Stimulated activated CD8-positive, alpha-beta memory T cell treated with anti-CD3 and anti-CD28 coated beads, Interleukin-4, amount 100 ng/mL, for 4 hours (primary cell): ENCODE measurements at places on chromosomes 13 and 19.

- DNase-seq, result no peak
Observed at GRCh38 chr19:19602136-19602712, 16.3 kb downstream of the PBX4 start.

DNA sequence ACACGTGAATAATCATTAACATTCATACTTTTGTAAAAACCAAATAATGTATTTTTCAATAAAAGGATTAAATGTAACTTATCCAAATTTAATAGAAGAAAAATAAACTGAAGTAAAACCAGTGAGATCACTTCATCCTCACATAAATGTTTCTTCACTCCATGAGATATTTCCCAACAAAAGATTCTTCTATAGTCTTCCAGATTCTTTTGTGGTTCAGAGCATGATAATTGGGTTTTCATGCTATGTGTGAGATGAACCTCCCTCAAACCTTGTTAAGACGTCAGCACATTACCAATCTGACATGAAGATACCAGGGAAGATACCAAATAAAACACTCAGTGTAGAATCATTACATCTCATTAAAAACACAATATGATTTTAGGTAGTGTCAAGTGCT is 62.9 kb upstream of the OXGR1 start:
- no peak for DNase-seq

GRCh38 chr19:31863122-31863521 is 482.3 kb upstream of the ZNF507 start:
- DNase-seq, result no peak

GRCh38 chr19:805600-806550 is 8.6 kb downstream of the PTBP1 start:
- no peak for DNase-seq

GRCh38 chr19:51430221-51430620 is 12.8 kb upstream of the SIGLEC10 start:
- DNase-seq, result no peak

DNA sequence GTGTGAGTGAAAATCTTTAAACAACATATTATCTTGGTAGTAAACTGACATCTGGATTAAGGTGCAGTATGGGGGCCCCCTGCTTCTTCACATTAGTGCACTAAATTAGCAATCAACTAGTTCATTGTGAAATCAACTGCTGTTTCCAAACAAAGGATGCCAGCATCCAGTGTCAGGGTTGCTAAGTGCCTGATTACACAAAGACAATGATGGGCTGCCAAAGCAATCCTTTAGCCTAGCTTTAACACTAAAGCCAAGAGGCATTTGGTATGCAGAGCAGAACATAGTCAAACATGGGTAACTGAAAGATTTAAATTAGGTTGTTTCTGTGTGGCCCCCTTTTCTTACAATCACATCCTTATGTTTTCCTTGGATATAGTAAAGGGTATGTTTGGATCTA is 543.1 kb upstream of the SLITRK5 start:
- DNase-seq, result no peak

- DNase-seq, result no peak
Observed at GRCh38 chr13:29902632-29903305, 52.4 kb upstream of the UBL3 start.

- DNase-seq, result no peak
Observed at GRCh38 chr13:69450245-69450644, 657.4 kb upstream of the ATXN8OS start.

- no peak for DNase-seq
Observed at GRCh38 chr13:38960175-38960574, 30.5 kb downstream of the STOML3 start.

- DNase-seq, result no peak
Observed at GRCh38 chr13:102443249-102443648, 41.4 kb upstream of the FGF14 start.

DNA sequence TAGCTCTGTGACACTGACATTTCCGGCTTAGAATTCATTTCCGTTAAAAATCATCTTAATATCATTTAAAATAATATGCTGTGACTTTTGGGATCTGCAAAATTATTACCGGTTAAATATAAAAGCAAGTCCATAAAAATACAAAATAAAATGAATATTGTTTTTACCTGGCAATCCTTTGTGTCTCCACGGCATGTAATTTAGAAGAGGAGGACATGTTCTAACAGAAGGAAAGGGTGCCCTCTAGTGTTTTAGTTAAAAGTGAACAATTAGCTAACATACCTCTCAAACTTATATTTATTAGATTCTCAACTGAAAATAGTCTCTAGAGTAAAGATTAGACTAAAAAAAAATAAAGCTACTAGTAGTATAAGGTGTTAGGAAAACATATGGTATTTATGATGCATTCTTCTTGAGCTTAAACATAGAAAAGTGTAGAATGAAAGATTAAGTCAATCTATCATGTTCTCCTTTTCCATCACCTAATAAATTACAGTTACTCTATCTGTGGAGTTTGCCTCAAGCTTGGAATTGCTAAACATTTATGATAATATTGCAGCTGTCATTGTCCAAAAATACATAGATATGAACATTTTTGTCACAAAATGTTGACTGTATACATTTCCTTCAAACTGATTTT is 676.7 kb upstream of the SPRY2 start:
- no peak for DNase-seq

DNA sequence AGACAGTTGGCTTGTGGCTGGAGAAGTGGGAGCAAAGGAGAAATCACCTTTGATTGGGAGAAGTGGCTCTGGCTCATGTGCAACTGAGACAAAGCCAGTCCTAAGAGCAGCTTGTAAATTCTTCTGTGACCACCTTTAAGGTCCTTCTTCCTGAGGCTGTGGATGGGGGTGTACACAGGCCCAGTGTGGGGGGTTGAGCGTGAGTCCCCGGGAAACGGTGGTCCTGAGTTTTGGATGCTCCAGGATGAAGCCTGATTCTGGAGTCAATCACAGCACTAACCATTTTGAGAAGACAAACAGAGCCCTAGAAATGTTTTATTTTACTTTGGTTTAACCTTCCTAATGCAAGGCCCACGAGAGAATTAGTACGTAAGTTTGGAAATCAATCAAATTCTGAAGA is 3.9 kb upstream of the CEBPA start:
- no peak for DNase-seq
